Activated T-helper 1 cell treated with anti-CD3 and anti-CD28 coated beads, Interleukin-12 subunit alpha, Interleukin-12 subunit beta, Interleukin-2, Interleukin-4 antibody, amounts not matched to agents 30 ng/mL and 10 ng/mL and 1 ng/mL, durations not matched to agents 14 hours and 24 hours and 36 hours (primary cell): ENCODE measurements at places on chromosomes 11 and 22. TPM values are rescaled to one million over a fixed set of nuclear protein-coding genes. Genes with fewer than 3 reads are reported as not detected.

DGAT2 gene
- 9.8 and 11.0 TPM in 2 replicates for total RNA-seq

GGTLC3 gene
- not detected in 2 replicates for total RNA-seq

UCP3 gene
- 4.1 and 4.8 TPM in 2 replicates for total RNA-seq

DNA sequence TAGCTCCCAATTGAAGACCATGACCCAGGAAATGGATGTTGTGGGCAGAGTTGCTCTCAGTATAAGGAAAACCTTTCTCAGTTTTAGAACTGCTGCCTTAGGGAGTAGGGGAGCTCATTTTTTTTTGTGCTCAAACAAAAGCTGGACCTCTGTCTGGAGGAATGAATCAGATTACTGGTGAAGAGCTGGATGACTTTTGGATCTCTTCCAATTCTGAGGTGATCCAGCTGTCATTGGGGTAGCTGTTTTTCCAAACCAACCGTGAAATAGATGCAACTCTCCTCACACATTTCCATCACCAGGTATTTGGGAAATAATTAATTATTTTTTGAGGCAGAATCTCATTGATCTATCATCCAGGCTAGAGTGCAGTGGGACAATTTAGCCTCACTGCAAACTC, 251.3 kb upstream of the PLET1 start:
- DNase-seq = no peak

DNA sequence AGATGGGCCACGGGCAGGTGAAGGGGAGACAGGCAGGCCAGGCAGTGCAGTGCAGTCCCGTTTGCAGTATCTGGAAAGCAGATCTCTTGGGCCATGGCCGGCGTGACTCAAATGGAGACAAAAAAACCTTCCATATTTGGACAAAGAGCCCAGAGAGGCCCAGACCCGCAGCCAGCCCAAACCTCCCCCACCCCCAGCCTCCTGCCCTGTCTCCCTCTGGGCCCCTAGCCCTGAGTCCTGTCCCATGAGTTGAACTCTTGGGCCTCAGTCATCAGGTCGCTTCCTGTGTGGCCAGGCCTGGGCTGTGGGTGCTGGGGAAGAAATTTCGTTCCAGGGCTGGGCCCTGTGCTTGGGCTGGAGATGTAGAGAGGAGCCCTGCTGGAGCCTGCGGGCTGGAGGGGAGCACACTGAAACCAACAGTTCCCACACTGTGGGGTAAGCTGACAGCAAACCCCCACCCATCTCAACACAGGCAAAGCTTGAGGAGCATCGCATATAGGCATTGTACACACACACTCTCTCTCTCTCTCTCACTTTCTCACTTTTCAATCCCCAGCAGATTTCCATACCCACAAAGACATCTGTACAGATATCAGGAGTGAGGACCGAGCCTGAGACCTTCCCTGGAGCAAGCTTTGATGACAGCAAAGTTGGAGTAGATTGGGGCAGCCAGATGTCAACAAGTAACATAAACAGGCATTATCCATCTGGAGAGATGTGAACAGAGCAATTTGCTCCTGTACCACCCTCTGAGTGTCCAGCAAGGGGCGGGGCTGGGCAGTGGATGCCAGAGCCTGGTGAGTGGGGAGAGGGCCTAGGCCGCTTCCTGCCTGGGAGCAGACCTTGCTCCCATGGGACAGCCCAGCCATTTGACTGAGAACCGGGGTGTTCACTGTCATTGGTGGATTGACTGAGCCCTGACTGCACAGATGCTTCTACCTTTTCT, 17.2 kb downstream of the ARHGEF17 start:
- DNase-seq = no peak

DNA sequence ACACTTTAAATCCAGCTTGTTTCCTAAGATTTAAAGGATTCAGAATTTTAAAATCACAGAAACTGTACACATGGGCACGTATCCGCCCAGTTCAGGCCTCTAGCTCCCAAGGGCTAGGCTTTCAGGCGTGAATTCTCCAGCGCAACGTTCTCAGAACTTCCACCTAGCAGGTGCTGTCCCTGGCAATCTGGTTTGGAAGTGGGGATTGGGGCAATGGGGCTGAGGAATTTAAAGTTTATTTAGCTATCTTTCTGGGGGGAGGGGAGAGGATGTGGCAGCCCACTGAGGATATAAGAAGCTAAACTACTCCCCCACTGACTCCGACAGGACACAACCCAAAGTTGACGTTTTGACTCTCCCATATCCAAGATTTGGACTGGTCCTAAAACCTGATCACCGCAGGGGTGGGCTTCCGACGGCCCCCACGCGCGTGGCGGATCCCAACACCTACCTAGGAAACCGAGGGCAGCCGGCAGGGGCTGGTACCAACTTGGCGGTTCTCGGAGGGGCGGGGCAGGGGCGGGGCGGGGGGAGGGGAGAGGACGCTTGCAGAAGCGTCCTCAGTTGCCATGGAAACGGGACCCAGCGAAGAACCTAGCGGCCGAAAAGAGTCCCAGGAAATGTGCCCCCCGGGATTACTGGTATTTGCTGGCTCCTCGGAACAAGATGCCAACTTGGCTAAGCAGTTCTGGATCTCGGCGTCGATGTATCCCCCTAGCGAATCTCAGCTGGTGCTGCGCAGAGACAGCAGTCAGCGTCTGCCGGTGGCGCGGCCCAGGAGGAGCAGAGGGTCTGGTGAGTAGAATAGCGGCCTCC, at the start of gene HOATZ:
TSS of gene HOATZ (plus strand) at position 563 of the 816 bp plus-strand sequence. CDS start at position 570, 7 bp downstream.
- DNase-seq = no peak

C11orf86 gene
- not detected in 2 replicates for total RNA-seq

- DNase-seq = no peak
These were observed 25.9 kb downstream of the PRRG4 start for GRCh38 chr11:32855601-32856000.

SLC5A1 gene
- not detected in 2 replicates for total RNA-seq

NCR3LG1 gene
- 8.2 and 8.6 TPM in 2 replicates for total RNA-seq

P4HA3 gene
- total RNA-seq = not detected in 2 replicates

DNA sequence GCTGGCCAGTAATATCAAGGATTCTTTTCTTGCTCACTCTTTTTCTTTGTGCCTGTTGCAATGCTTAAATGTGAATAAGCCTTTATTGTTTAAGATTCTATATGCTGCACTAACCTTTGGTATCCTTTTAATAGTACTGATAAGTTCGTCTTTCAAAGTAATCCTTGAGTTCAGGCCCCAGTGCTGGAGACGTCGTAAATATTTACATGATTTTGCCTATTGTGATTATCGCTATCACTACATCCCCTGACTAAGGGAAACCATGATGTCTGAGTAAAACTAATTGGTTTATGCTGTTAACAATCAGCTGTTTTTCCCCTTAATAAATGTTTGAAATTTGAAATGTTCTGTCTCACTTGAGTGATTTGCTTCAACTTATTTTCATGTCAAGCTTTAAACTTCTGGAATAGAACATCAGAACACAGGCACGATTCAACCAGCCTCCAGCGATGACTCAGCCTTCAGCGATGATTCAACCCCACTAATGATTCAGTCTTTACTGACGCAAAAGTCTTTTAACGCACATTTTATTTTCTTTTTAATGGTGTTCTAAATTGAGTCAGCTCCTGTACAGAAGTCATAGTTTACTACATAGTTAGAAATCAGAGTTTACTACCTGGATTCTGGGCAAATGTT, 3.9 kb downstream of the HTATIP2 start:
- no peak for DNase-seq

DLG2 gene
- total RNA-seq = 1.2 and 2.1 TPM in 2 replicates

DNA sequence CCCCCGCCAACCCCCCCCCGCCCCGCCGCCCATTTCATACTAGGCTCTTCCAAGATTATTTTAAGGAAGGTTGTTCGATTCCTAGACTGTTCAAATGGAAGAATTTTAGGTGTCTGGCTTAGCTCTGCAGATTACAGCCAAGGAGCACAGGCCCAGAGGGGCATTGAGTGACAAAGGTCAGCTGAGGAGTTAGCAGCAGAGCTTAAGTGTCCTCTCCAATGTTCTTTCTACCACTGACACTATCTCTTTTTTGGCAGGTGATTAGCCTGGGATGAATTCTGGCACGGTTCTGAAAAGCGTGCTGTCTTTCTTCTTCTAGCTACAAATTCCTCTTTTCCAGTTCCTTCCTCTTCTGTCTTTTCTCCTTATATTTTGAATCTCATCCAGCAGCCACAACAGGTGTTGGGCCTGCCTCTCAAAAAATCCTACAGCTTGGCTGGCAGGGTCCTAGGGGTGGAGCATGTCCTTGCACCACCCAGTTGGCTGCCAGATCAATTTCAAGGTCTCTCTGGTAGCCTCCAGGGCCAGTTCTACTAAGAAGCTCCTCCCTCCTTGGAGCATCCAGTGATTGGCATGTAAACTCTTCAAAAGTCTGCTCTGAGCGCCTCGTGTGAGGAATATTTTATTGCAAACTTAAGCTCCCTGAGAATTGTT, 23.0 kb downstream of the KCNE3 start:
- DNase-seq = no peak

CRYBB3 gene
- 0.60 TPM in 1 of 2 replicates, not detected in the other for total RNA-seq

GRCh38 chr11:57513452-57513795, 2.1 kb downstream of the SLC43A1 start:
- no peak for DNase-seq

NRGN gene
- total RNA-seq = 3.9 and 6.1 TPM in 2 replicates

GRCh38 chr22:26748845-26749244, 91.5 kb downstream of the MIAT start:
- no peak for DNase-seq

NPTXR gene
- total RNA-seq = 1.2 and 1.3 TPM in 2 replicates

- no peak for DNase-seq
These were observed 207.2 kb upstream of the TRIM48 start for GRCh38 chr11:55054723-55055122.

DNA sequence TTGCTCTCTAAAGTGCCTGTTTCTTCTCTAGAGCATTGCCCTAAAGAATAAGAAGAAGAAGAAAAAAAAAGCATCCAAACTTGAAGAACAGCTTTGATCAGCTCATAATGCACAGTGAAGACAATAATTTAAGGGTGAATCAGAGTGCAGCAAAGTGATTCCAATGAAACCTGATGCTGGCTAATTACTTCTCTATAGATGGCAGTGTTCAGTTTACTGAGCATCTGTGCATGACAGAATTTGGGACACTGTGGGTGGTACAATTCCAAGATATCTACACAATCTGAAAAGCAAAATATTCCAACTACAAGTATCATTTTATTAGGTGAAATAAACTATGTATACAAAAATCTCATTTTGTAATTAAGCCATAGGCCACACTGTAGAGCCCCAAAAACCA, 450.5 kb upstream of the CCDC90B start:
- DNase-seq = no peak

DNA sequence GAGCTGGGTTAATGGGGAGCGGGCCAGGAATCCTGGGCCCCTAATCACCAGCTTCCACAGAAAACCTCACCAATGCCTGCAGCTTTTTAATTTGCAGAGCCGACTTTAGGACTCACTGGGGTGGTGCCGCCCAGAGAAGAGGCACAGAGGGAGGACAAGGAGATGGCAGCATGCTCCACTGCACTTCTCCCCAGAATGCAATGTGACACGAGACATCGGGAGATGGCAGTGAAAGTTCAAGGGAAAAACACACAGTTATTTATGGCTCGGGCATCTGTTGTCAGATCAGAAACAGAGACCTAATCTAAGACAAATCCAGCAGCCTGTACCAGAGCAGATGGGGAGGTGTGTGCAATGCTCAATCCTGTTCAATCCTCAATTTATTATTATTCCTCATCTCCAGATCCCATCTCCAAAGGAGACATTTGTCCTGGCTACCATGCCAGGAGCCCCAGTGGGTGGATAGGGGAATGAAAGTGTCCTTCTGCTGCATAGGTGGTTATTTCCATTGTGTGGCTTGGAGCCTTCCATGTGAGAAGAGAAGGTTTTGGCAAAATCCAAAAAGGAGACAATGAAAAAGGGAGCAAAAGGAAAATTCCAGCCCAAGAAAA, 250.0 kb downstream of the NXPE2 start:
- DNase-seq = no peak

- no peak for DNase-seq
These were observed 3.9 kb downstream of the TEAD1 start for GRCh38 chr11:12678092-12678491.

CADM1 gene
- total RNA-seq = not detected in 2 replicates

GRCh38 chr11:1673446-1674172, 23.4 kb upstream of the KRTAP5-6 start:
- DNase-seq = no peak

DNA sequence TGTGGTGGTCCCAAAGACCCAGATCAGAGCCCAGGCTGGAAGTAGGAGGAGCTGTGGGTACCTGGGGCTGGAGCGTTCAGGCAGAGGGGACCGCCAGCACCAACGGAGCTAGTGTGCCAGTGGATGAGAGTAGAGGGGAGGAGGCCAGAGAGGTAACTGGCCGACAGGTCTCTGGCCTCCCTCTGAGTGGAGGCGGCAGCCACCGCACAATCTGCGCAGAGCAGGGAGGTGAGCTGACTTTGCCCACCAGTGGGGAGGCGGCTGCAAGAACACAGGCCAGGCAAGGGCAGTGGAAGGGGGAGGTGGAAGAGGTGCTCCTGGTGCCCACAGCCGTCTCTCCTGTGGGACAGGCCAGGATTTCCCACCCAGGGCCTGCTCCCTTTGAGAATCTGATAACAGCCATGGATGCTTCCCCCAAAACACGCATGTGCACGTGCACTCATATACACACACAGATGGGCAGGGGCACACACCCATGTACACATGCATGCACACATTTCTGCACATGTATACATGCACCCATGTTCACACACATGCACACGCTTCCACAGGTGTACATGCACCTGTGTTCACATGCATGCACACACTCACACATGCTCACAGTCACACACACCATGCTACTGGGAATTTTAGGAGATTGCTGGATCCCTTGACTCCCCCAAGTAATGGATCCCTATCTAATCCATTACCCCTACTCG, 6.4 kb upstream of the MGAT3 start:
- no peak for DNase-seq

DMC1 gene
- 11.2 and 11.7 TPM in 2 replicates for total RNA-seq

- no peak for DNase-seq
These were observed 4.0 kb downstream of the TCP11L1 start for GRCh38 chr11:33043221-33043830.

VSIG2 gene
- total RNA-seq = not detected in 2 replicates

DNA sequence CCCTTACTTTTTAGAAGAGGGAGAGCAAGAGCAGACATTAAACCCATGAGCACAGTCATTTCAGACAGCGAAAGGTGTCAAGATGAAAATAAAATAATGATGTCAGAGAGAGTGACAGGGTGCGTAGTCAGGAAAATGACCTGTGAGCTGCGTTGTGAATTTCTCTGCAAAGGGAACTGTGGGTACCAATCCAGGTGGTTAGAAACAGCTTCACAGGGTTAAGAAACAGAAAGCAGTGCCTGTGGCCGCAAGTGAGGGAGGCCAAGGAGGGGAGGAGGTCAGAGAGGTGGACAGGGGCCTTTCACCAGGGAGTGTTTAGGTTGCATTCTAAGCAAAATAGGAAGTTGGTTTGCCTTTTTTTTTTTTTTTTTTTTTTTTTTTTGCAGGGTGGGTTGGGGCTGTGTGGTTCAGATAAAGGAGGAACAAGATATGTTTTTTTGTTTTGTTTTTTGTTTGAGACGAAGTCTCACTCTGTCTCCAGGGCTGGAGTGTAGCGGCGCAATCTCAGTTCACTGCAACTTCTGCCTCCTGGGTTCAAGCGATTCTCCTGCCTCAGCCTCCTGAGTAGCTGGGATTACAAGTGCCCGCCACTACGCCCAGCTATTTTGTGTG, 7.9 kb downstream of the TIGD3 start:
- no peak for DNase-seq

GRCh38 chr22:10961043-10961860, 4566.7 kb upstream of the OR11H1 start:
- DNase-seq = no peak
